ENCODE measurements at places on chromosomes 3 and 15. TPM values are rescaled to one million over a fixed set of nuclear protein-coding genes. Genes with fewer than 3 reads are reported as not detected.

DNA sequence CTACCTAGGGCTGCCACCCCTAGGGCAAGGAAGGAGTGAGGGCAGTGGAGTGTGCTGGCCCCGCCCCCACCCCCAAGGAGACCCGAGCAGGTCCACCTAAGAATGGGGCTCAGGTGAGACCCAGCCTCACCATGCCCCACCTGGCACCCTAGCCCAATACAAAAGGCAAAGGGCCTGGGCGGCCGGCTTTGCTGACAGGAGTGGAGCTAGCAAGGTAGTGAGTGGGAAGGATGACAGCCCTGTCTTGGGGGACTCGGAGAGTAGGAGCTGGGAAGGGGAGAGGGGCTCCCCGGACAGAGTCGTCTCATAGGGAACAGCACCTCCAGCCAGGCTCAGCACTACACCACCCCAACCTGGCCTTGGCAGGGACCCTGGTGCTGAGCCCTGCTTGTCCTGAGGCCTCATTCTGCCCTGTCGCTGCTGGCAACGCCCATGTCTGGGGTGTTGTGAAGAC lies 12.1 kb downstream of the C15orf39 start:
- H3K36me3 ChIP-seq: no peaks in the 10 kb centered on the region
- no peak for DNase-seq
- no peak overlapping the region for H3K27ac ChIP-seq
- H3K4me1 ChIP-seq: no peaks in the 10 kb centered on the region
- no peaks in the 10 kb centered on the region for H3K27me3 ChIP-seq

DNA sequence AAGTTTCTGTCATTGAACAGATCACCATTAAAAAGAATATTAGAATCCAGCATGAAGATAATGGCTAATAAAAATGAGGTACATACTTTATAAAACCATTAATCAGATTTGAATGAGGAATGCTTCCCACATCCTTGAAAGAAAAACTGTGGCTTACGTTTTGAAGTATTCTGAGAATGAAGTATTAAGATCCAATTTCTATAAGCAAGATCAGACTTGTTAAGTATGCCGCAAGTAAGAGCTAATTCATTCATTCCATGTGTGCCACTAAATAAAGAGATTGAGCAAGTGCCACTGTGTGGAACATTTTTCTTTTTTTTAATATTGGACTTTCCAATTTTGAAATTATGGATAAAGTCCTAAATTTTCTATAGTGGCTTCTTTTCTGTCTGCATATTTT lies 30.6 kb downstream of the NMD3 start:
- H3K4me1 ChIP-seq: no peaks in the 10 kb centered on the region
- H3K36me3 ChIP-seq: no peaks in the 10 kb centered on the region
- H3K27me3 ChIP-seq: no peaks in the 10 kb centered on the region
- no peak overlapping the region for H3K4me3 ChIP-seq

DNA sequence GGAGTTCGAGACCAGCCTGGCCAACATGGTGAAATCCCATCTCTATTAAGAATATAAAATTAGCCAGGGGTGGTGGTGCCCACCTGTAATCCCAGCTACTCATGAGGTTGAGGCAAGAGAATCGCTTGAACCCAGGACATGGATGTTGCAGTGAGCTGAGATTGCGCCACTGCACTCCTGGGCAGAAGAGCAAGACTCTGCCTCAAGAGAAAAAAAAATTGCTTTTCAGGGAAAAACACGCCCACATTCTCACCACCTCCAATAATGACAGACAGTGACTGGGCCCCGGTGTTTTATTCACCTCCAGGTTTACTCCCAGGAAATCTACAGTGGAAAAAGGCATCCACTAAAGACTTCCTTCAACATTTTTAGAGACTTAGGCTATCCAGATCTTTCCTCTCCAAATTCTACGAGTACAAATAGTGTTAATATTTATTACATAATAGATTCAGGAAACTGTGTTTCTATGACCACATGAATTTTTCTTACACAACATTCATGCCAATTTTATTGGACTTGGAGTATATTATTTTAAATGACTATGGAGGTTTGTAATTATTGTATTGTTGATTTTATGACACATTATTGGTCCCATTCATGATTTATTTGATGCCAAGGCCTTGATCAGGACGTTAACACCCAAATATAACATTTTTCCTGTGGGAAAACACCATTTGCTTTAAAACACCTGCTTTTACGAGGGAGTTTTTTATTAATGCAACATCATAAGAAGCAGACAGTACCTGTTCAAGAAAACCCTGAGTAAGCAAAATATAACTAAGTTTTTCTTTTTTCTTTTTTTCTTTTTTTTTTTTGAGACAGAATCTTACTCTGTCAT lies 26.6 kb downstream of the IGF2BP2 start:
- no peak overlapping the region for H3K27ac ChIP-seq
- no peak for DNase-seq
- H3K36me3 ChIP-seq: no peaks in the 10 kb centered on the region
- H3K4me3 ChIP-seq: no peak overlapping the region

DNA sequence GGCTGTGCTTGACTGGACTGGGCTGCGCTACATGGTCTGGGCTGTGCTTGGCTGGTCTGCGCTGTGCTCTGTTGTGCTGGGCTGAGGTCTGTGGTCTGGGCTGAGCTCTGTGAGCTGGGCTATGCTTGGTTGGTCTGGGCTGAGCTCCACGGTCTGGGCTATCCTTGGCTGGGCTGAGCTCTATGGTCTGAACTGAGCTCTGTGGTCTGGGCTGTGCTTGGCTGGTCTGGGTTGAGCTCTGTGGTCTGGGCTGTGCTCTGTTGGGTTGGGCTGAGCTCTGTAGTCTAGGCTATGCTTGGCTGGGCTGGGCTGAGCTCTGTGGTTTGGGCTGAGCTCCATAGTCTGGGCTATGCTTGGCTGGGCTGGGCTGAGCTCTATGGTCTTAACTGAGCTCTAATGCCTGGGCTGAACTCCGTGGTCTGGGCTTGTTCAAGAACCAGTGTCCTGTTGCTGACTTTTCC lies 92.0 kb downstream of the PLXNA1 start:
- no peak overlapping the region for H3K4me3 ChIP-seq
- H3K4me1 ChIP-seq: no peaks in the 10 kb centered on the region
- H3K27me3 ChIP-seq: no peaks in the 10 kb centered on the region

EAF1 gene
- 10.6 TPM for total RNA-seq
